ENCODE measurements at places on chromosomes 3 and 15. TPM values are rescaled to one million over a fixed set of nuclear protein-coding genes. Genes with fewer than 3 reads are reported as not detected.
A peak's percentile ranks its signal among the peaks of the same experiment; 100 is the strongest.

Gene GHRL
- not detected for total RNA-seq

Gene OR5K2
- not detected for total RNA-seq

Gene SLC22A13
- not detected for total RNA-seq

Gene ZNF80
- total RNA-seq: not detected

Gene RPL15
- 1,311 TPM for total RNA-seq

Gene ILDR1
- total RNA-seq: not detected

Gene PCCB
- 112 TPM for total RNA-seq

Gene DAPK2
- total RNA-seq: 28.8 TPM

Gene AMIGO3
- total RNA-seq: 1.1 TPM

Gene AADACL2
- total RNA-seq: not detected

DNA sequence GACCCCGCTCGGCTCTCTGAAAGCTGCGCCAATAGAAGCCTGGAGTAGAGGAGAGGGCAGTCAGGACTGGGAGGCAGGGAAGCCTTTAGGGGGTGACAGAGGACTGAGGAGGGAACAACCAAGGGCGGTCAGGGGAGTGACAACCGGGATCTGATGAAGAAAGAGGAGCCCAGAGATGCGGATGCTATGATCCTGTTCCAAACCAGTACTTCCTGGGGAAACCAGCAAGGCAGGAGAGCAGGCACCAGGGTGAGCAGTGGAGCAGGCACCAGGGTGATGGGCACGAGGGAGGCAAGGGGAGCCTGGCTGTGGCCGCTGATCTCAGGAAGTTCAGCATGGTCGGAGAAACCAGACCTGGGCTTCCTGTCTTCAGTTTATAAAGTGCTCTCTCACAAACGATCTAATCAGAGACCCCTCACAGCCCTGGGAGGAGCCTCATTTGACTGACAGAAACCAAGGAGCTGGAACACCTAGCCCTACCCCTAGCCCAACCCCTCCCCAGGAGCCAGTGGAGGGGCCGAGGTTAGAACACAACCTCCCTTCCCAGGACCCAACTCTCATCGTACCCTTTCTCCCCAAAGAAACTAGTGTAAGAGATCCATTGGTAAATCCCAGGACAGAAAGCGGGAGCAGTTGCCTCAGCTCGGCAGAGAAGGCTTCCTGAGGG lies 34.9 kb downstream of the CCDC33 start:
- DNase-seq: no peak
- H3K27me3 ChIP-seq: no peaks in the 10 kb centered on the region
- H3K4me3 ChIP-seq: no peak overlapping the region
- H3K27ac ChIP-seq: no peak overlapping the region
- no peaks in the 10 kb centered on the region for H3K4me1 ChIP-seq

- H3K27ac ChIP-seq: no peak overlapping the region
- H3K27me3 ChIP-seq: no peaks in the 10 kb centered on the region
- H3K4me1 ChIP-seq: no peaks in the 10 kb centered on the region
- no peaks in the 10 kb centered on the region for H3K36me3 ChIP-seq
- DNase-seq: no peak
- no peak overlapping the region for H3K4me3 ChIP-seq
Observed at GRCh38 chr3:112931736-112932521, 43.0 kb downstream of the CD200R1 start.

DNA sequence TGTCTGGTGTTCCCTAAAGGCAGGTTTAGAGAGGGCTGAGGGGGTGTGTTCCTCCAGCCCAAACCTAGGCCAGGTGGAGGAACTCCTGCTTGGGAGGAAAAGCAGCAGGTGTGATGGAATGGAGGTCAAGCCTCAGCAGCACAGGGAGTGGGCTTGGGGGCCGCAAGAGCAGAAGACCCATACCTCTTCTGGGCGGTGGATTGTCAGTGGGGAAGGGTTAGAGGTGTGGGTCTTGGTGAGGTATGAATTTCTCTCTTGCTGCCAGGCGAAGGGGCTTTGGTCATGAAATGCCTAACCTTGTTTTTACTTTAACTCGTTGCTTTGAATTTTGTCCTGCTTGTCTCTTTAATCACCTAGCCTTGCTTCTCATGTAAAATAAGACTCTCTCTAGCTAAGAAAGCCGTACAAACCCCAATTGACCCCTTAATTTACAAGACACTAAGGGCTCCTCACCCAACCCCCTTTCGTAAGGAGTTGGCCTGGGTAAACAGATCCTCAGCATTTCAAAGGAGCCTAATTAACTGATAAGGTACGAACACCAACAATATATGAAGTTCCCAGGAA lies 38.9 kb downstream of the DHX30 start:
- no peak for DNase-seq
- H3K4me3 ChIP-seq: no peak overlapping the region

GRCh38 chr3:184133840-184134745 lies 1.1 kb upstream of the EIF2B5 start:
- DNase-seq: peak; percentile 90
- H3K4me1 ChIP-seq: no peaks in the 10 kb centered on the region
- H3K36me3 ChIP-seq: peaks cover 18% of the 10 kb centered on the region
- H3K27ac ChIP-seq: peak overlapping the region; percentile 93

GRCh38 chr3:119647843-119648575 lies 12.4 kb downstream of the POPDC2 start:
- peaks cover 61% of the 10 kb centered on the region for H3K36me3 ChIP-seq
- no peaks in the 10 kb centered on the region for H3K27me3 ChIP-seq
- no peaks in the 10 kb centered on the region for H3K4me1 ChIP-seq
- peak overlapping the region; percentile 25 for H3K4me3 ChIP-seq
- H3K27ac ChIP-seq: peak overlapping the region; percentile 93
- no peak for DNase-seq

- no peaks in the 10 kb centered on the region for H3K4me1 ChIP-seq
- H3K27ac ChIP-seq: no peak overlapping the region
- DNase-seq: no peak
- H3K36me3 ChIP-seq: no peaks in the 10 kb centered on the region
- H3K4me3 ChIP-seq: no peak overlapping the region
- H3K27me3 ChIP-seq: no peaks in the 10 kb centered on the region
Observed at GRCh38 chr3:187497052-187497451, 128.9 kb downstream of the RTP4 start.

DNA sequence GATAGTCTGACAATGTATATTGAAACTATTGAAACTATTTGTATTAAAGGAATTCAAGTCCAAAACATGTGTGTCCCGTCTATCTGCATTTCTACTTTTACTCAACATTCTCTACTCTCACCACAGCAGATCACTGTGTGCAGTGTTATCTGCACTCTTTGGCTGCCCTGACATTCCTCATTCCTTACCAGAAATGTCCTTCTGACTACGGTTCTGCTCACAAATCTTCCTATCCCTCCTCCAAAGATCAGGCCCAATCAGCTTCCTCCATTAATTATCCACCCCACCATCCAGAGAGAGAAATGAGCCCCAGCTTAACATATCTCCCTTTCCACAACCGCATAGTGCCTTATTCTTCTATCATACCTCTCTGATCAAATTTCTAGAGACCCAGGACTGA lies 94.7 kb downstream of the TBL1XR1 start:
- H3K27me3 ChIP-seq: no peaks in the 10 kb centered on the region
- peaks cover 60% of the 10 kb centered on the region for H3K4me1 ChIP-seq
- no peaks in the 10 kb centered on the region for H3K36me3 ChIP-seq
- no peak for DNase-seq
- no peak overlapping the region for H3K4me3 ChIP-seq
- H3K27ac ChIP-seq: no peak overlapping the region

- H3K27me3 ChIP-seq: no peaks in the 10 kb centered on the region
- no peak overlapping the region for H3K27ac ChIP-seq
- no peaks in the 10 kb centered on the region for H3K4me1 ChIP-seq
- DNase-seq: no peak
- H3K36me3 ChIP-seq: no peaks in the 10 kb centered on the region
Observed at GRCh38 chr3:125072749-125073389, 17.1 kb upstream of the HEG1 start.

- no peaks in the 10 kb centered on the region for H3K36me3 ChIP-seq
- DNase-seq: no peak
- no peak overlapping the region for H3K4me3 ChIP-seq
- no peaks in the 10 kb centered on the region for H3K4me1 ChIP-seq
- H3K27ac ChIP-seq: no peak overlapping the region
Observed at GRCh38 chr3:161422171-161422700, 50.9 kb upstream of the SPTSSB start.

GRCh38 chr15:61938249-61938648 lies 122.0 kb downstream of the VPS13C start:
- H3K27ac ChIP-seq: no peak overlapping the region
- DNase-seq: no peak
- H3K4me1 ChIP-seq: no peaks in the 10 kb centered on the region
- H3K27me3 ChIP-seq: no peaks in the 10 kb centered on the region
- peaks cover 12% of the 10 kb centered on the region for H3K36me3 ChIP-seq

- peaks cover 11% of the 10 kb centered on the region for H3K4me1 ChIP-seq
- no peak overlapping the region for H3K4me3 ChIP-seq
- no peaks in the 10 kb centered on the region for H3K36me3 ChIP-seq
Observed at GRCh38 chr15:72992841-72993252, 59.4 kb upstream of the NEO1 start.

- peaks cover 45% of the 10 kb centered on the region for H3K36me3 ChIP-seq
- H3K27ac ChIP-seq: peak overlapping the region; percentile 71
- no peak for DNase-seq
- peaks cover 21% of the 10 kb centered on the region for H3K4me1 ChIP-seq
- H3K27me3 ChIP-seq: no peaks in the 10 kb centered on the region
- no peak overlapping the region for H3K4me3 ChIP-seq
Observed at GRCh38 chr15:84855765-84856164, 28.7 kb upstream of the SLC28A1 start.

GRCh38 chr3:138873471-138874278 lies 38.9 kb upstream of the PIK3CB start:
- no peaks in the 10 kb centered on the region for H3K4me1 ChIP-seq
- no peaks in the 10 kb centered on the region for H3K27me3 ChIP-seq
- no peak overlapping the region for H3K27ac ChIP-seq
- no peak for DNase-seq

DNA sequence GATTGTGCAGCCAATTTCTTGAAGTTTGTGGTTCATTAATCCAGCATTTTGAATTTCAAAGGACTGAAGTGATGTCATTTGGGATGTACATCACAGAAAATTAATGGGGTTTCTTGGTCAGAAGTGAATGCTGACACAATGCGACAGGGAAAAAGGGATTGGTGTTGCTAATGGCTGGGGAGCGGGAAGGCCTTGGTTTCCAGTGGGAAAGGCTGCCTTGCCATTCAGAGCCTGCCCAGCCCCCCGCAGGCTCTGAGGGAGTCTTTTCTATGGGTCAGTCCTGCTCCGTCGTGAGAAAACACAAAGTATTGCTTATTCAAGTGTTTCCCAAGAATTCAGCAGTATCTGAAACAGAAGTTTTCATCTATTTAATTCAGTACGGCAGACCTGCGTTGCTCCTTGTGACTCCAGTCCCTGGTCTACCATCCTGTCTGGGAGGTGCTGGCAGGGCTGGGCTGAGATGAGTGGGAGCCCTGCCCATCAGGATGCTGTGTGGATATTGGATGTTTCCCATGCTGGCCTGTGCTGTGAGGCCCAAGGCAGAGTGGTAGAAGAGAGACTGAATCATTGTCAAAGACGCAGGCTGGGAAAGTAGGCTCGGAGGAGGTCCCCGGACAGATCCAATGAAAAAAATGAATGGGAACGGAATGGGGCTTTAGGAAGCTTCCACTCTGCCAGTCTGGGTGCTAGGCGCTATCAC lies 111.2 kb upstream of the KLHL25 start:
- no peak for DNase-seq
- H3K4me1 ChIP-seq: no peaks in the 10 kb centered on the region
- no peaks in the 10 kb centered on the region for H3K27me3 ChIP-seq
- no peaks in the 10 kb centered on the region for H3K36me3 ChIP-seq

- H3K4me3 ChIP-seq: no peak overlapping the region
- H3K27me3 ChIP-seq: no peaks in the 10 kb centered on the region
- H3K27ac ChIP-seq: no peak overlapping the region
- no peaks in the 10 kb centered on the region for H3K36me3 ChIP-seq
Observed at GRCh38 chr3:108225221-108225620, 3.0 kb upstream of the IFT57 start.

DNA sequence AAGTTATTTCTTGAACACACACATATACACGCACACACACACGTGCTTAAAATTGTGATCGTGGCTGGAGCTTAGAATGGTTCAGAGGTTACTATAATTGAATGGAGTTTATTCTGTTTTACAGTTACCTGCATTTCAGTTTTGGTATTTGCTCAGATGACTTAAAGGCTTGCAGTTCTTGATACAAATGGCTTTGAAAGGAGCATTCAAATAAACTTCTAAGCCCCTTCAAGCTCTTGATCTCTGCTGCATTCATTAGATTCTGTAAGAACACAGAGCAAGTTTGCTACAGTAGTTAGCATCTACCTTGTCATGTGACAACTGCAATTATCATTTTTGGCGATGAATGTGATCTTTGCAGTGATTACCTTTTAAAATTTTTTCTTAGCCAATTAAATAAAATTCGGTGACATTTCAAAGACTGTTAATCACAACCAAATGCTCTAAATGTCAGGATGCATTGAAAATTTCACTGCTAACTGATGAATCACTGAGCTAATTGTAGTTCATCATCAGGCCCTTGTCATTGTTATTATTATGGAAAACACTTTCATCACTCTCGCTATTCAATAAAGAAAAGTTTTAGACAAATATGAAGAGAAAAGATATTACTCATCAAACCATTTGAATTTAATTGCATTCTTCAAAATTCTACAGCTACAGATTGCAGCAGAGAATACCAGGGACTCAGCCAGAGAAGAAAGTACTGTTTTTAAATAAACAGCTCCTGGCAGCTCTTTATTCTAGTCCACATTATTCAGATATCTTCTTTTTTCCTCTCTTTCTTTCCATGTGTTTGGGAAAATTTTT lies 296.1 kb downstream of the LRTM1 start:
- no peaks in the 10 kb centered on the region for H3K27me3 ChIP-seq
- H3K36me3 ChIP-seq: no peaks in the 10 kb centered on the region
- H3K4me1 ChIP-seq: no peaks in the 10 kb centered on the region
- H3K4me3 ChIP-seq: no peak overlapping the region

DNA sequence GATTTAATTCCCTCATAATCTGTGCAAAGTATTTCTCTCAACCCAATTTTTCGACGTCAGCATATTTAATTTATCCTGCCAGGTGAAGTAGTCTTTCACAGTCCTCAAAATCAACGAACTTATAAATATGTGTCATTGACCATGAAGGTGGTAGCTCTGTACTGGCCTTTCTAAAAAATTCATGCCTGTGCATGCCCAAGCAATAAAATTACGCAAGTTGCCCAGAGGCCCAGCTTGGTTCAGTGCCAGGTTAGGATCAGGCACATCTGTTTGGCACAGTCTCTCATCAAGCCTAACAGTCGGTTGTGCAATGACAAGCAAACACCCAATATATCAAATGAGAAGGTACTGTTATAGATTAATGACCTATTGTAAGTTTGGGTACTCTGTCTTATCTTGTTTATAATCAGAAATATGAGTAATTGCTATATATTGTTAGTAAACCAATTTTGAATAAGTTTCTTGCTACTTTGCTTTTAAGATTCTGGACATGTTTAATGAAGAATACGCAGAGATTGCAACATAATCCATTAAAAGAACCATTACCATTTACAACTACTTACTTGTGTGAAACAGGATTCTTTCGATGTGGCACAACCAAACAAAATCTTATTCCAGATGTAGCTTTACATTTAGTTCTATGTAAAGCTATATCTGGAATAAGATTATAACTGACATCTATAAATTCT lies 159.0 kb upstream of the IL12A start:
- H3K27ac ChIP-seq: peak overlapping the region; percentile 17
- no peak overlapping the region for H3K4me3 ChIP-seq
- no peaks in the 10 kb centered on the region for H3K36me3 ChIP-seq
